ENCODE measurements at places on chromosomes 7 and 10. TPM values are rescaled to one million over a fixed set of nuclear protein-coding genes. Genes with fewer than 3 reads are reported as not detected.

NEURL1 gene
- 3.1 TPM for total RNA-seq

PKD2L1 gene
- total RNA-seq, result 0.44 TPM

IGF2BP3 gene
- total RNA-seq, result 47.0 TPM

STK31 gene
- total RNA-seq, result 1.7 TPM

CHPF2 gene
- 38.1 TPM for total RNA-seq

CCDC3 gene
- 13.8 TPM for total RNA-seq

GIMAP7 gene
- not detected for total RNA-seq

DNA sequence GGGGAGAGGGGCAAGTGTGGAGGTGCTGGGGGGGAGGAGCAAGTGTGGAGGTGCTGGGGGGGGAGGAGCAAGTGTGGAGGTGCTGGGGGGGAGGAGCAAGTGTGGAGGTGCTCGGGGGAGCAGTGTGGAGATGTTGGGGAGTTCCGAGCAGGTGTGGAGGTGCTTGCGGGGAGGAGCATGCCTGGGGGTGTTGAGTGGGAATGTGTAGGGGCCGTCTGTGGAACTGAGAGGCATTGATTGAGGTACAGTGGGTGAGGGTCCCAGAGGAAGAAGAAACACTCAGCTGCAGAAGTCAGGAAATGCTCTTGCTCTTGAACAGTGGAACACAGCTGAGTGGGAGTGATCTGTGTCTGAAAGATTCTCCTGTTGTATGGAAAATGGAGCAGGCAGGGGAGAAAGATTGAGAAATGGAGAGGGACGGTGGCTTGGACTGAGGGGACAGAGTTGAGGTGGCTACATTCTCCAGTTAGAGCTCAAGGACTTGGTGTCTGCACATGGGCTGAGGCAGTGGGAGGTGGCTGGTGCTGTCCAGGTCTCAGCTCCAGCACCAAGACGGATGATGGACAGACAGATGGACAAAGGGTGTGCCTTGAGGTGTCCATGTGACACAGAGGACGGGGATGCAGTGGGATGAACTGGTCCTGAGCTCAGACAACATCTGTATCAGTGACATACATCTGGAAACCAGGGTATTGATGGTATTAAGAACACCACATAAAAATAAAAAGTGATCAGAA lies 25.2 kb upstream of the NCAPG2 start:
- no peak for DNase-seq

- no peak for DNase-seq
Measured at GRCh38 chr7:50376056-50376820, 71.7 kb downstream of the IKZF1 start.

- no peak for DNase-seq
Measured at GRCh38 chr10:120098232-120098930, 205.9 kb downstream of the SEC23IP start.

GRCh38 chr7:66597461-66597860 lies 31.2 kb upstream of the KCTD7 start:
- no peak for DNase-seq

GRCh38 chr10:99582255-99582770 lies 37.9 kb downstream of the SLC25A28 start:
- DNase-seq, result no peak

DNA sequence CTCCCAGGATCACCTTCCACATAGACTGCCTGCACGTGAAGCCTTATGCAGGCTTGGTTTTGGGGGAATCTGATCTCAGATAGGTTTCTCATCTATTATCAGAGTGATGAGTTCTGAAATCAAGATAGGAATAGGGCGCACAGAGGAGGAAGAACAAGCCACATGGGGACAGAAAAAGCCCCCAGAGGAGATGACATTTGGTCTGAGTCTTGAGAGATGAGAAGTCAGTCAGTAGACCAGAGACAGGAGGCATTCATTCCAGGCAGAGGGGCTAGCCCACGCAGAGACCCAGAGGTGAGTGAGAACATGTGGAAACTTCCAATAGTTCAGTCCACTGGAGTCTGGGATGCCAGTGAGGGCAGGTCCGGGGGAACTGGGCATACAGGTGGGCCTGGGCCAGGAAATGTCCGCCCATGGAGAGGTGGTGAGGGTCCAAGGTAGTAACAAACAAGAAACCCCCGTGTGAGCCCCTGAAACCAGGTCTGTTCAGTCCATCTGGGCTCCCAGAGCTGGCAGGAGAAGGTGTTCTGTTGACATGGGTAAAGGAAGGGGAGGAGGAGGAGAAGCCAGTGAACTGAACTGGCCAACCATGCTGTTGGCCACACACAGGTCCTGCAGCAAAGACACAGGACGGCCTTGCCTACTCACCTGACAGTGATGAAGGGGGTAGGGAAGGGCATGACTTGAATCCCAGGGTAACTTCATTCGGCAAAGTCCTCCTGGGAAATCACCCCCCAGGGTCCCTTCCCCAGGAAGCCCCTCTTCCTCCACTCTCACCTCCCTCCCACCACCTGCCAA lies 69.3 kb upstream of the SMNDC1 start:
- no peak for DNase-seq

DNA sequence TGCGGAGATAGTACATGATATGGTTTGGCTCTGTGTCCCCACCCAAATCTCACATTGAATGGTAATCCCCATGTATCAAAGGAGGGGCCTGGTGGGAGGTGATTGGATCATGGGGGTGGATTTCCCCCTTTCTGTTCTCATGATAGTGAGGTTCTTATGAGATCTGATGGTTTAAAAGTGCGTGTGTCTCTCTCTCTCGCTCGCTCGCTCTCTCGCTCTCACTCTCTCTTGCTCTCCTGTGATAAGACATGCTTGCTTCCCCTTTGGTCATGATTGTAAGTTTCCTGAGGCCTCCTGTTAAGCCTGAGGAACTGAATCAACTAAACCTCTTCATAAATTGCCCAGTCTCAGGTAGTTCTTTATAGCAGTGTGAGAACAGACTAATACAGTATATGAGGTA lies 171.9 kb downstream of the NSUN6 start:
- DNase-seq, result no peak

DNA sequence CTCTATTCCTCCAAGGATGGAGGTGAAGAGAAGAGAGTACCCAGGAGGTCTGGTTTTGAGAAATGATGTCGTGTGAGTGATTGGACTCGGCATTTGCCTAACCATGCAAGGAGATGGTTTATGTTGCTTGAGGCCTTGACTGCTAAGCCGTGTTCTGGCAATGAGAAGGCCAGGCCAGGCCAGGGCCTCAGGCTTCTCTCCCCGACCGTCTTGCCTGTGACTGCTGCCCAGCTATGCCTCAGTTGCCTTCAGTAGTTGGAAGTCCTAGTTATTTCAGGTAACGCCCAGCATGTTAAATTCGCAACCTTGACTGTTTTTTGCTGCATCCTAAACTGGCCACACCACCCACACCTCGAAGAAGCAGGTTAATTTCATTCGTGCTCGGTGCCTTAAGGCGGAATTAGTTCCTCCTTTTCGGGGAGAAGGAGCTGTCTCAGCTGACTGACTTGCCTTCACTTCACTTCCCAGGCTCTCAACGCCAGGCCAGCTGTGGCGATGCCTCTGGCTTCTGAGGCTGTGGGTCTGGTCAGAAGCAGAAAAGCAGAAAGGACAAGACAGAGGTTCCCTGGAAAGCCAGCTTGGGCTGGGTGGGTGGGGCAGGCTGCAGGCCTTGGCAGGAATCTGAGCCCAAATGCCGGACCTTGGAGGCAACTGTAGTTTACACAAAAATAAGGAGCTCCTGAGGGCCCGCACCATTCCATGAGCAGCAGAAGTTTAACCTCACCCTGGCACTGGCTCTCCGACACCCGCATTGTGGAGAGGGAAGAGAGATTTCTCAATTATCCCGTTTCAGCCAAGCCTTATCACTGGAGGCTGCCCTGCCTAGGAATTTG lies 61.9 kb upstream of the SAMD8 start:
- DNase-seq, result no peak

- no peak for DNase-seq
Measured at GRCh38 chr10:17472481-17473227, 18.3 kb upstream of the ST8SIA6 start.

DNA sequence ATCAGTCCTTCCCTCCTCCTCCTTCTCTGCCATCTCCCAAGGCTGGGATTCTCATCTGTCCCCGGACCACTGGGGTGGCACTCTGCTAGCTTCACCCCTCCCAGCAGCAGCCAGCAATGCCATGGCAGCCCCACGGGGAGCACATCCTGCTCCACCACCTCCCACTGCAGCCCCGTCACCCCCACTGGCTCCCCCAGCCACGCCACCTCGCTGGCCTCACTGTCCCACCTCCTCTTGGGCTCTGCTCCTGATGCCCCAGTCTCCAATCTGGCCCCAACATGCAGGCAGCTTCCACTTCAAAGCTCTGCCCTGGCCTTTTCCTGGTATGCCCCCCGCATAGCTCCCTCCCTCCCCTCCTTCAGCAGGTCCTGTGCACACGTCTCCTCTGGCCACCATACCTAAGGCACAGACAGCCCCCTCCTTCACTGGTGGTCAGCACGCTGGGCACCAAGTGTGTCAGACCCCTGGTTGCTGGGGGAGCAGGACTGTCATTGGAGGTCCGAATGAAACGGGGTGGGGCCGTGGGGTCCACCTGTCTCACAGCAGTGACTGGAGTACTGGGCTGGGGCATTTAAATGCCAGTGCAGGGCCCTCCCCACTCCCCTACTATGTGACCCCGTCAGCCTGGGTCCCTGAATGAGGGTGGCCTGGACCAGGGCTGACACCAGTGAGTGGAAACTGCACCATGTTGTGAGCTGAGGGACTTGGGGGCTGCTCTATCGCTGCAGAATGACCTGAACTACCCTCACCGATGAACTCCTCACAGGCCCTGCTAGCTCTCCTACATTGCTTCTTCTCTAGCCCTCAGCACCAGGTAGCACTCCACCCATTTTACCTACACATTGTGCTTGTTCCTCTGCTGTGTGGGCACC lies 38.7 kb downstream of the RASGEF1A start:
- peak; percentile 12 for DNase-seq

DNA sequence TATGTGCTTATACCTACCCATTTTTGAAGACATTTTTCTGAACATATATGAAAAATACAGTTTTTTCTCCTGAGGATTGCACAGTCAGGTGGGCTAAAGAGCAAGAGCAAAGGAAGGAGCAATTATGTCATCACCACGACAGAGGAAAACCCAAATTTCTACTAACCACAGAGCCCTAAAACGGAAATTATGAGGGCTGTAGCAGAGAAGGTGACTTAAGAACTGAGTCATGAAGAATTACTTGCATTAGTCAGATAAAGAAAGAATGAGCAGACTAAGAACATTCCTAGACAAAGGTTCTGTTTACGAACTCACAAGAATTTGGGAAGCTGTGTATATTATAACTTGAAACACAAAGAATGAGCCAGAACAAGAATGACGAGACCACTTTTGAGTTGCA lies 974.4 kb downstream of the NXPH1 start:
- no peak for DNase-seq

DNA sequence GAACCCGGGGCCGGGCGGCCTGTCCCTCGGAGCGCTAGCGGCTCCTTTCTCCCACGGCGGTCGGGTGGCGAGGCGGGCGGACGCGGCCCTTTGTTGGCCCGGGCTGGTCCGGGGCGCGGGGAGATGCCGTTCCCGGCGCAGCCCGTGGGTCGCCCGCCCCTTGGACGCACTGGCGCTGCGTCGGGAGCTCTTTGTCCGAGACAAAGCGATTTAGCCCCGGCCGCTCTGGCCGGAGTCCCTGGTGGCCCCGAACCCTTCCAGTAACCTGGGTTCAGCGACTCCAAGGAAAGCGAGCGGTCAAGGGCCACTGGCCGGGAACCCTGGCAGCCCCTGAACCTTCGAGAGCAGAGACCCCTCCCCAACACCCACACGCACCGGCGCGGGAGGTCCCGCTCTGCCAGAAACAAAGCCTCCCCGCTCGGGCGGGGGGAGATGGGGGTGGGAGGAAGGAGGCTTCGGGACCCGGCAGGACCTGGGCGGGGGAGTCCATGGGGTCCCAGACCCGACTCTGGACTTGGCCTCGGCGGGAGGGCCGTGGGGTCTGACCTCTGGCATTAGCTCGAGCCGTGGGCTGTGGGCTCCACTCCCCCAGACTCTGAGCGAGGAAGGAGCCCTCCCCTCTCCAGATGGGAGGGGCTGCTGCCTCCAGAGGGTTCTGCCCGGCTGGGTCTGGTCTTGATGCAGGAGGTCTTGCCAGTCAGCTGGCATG lies 836 bp downstream of the DPYSL4 start:
- peak; percentile 63 for DNase-seq

DNA sequence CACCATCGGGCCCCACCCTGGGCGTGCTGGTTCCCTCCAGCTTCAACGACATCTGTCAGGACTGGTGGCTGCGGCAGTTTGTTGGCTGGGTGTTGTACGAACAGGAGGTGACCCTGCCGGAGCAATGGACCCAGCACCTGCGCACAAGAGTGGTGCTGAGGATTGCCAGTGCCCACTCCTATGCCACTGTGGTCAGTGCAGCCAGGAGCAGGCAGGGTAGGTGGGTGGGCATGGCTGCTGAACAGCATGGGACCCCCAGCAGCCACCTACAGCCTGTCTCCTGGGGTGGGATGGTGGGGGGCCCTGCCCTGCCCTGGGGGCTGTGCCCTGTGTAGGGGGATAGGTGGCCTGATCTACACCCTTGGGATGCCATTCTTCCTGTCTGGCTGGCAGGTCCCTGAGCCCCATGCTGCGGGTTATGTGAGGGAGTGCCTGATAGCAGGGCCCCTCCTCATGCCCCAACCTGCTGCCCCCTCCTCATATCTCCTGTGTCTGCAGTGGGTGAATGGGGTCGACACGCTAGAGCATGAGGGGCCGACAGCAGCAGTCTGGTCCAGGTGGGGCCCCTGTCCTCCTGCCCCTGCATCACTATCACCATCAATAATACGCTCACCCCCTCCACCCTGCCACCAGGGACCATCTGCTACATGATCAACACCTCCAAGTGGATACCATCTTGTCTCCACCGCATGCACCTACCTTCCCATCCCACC lies 56.9 kb downstream of the ZNF727 start:
- DNase-seq, result no peak

- no peak for DNase-seq
Measured at GRCh38 chr7:70857793-70858545, 274.0 kb upstream of the GALNT17 start.

DNA sequence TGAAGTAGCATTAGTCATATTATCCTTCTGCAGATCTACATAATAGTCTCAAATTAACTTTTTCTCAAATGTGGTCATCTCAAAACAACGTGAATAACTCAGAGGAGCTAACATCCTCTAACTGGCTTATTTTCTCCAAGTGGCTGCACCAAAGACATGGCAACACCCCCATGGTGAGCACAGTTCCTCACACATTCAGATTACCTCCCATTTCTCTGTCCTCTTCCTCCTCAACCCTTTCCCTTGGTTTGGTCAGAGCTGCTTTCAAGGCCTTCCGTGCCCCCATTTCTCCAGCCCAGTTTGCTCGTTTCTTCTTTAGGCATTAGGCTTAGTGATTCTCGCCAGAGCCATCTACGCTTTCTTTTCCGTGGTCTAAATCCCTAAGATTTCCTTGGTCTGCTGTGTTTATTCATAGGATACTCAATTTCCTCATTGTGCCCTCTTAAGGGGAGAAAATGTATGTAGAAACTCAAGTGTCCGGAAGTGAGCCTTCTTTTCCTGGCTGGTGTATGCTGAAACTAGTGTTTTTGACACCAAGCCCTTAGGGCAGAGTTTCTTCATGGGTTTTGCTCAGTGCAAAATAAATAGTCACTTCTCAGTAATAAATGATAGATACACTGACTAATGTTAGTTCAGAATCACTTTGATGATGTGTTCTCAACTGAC lies 2.6 kb downstream of the MET start:
- no peak for DNase-seq

All from glutamatergic neuron (in vitro differentiated cells).